ENCODE measurements at places on chromosomes 2 and 18.

DNA sequence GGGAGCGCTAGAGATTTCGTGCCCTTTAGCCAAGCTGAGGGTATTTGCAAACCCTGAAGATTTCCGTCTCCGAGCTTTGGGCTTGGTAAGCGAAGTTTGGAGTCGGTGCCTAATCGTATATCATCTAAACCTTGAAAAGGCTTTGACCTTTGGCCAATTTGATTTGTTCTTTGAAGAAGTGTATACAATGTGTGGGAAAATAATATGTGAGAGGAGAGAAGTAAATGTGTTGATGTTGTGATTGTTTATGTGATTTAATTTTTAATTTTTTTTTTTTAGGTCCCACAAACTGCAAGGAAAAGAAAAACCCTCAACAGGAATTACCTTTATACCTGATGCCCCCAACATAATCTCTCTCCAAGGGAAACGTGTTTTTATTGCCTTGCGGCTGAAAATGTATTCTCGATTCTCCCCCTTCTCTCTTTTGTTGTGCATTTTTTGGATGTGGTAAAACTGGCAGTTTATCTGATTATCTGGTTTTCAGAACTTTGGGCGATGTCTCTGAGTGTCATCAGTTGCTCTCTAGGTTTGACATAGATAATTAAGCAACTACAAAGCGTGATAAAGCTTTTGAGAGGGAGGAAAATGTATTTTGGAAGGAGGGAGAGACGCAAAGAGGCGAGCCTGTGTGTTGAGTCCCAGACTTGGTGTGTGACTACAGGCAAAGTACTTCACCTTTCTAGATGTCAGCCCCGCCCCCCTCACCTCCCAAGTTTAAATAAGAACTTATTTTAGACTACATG, 912 bp upstream of the FBXO11 start:
- DNase-seq: peak; percentile 57

DNA sequence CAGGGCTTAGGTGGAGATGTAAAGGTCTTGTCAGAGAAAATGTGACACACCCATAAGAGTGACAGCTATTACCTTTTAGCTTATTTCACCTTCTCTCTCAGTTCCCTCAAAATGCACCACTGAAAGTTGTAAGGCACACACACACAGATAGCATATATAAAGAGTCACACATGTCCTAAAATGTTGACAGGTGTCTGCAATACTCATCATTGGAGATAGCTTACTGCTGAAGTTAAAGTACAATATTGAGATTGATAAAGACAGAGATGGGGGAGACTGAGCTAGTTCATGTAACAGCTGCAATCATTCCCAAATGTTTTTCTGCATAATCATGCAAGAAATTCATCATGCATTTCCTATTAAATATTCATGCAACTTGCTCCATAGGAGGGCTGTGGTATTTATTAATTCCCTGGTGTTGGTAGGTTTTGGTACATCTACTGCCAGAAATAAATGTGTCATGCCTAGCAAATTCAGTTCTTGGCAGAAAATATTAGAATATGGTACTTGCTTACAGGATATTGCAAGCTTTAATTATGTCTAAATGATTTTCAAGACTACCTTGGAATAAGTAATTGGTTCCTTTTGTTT, 118.8 kb upstream of the RBMS1 start:
- DNase-seq: no peak

DNA sequence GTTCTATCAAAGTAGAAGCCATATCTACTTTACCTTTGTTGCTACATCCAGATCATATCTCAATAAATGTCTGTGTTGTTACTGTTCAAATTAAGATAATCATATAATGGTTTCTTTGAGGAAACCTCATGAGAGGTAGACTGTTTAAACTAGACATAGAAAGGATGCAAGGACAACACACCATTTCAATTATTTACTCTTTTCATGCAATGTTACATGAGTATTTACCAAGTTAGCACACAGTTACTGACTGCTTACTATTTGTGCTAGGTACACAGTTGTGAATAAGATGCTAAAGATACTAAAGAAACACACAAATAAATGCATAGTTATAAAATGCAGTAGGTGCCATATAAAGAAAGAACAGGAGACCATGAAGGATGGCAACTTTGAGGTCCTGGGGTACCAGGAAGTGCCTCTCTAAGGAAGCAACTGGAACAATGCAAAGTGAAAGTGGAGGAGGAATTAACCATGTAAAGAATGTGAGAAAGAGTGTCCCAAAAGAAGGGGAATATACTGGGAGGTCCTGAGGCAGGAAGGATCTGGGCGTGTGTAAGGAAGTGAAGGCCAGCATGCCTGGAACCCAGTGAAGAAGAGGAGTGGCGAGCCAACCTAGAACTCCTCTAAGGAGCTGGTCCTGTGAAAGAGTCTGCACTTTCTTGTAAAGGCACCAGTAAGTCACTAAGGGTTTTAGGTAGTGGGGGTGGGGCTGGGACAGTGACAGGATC, 39.4 kb downstream of the RBMS1 start:
- DNase-seq: no peak

GRCh38 chr2:35530615-35531135, 824.9 kb upstream of the CRIM1 start:
- no peak for DNase-seq

- DNase-seq: no peak
Observed at GRCh38 chr2:238424313-238424700, 2.4 kb upstream of the ASB1 start.

GRCh38 chr18:47912794-47913585, 17.5 kb downstream of the SMAD2 start:
- DNase-seq: no peak

- no peak for DNase-seq
Observed at GRCh38 chr2:47069628-47070154, 85.4 kb downstream of the STPG4 start.

GRCh38 chr2:222355860-222356259, 57.1 kb upstream of the PAX3 start:
- peak; percentile 57 for DNase-seq

DNA sequence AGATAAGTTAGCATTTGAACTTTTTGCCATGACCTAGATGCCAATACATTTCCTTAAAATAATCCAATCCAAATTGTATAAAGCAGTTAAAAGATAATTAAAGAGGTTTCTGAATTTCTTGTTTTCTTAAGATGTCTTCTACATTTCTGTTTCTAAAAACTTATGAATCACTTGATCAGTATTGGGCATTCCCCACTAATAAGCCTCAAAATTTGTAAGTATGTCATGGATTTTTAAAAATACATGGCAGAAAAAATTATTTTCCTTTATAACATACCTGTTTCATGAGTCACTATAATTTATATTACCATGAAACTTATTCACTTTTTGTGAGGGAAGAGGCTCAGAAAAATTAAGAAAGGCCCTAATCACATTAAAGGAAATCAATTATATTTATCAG, 90.3 kb upstream of the TFPI start:
- no peak for DNase-seq

DNA sequence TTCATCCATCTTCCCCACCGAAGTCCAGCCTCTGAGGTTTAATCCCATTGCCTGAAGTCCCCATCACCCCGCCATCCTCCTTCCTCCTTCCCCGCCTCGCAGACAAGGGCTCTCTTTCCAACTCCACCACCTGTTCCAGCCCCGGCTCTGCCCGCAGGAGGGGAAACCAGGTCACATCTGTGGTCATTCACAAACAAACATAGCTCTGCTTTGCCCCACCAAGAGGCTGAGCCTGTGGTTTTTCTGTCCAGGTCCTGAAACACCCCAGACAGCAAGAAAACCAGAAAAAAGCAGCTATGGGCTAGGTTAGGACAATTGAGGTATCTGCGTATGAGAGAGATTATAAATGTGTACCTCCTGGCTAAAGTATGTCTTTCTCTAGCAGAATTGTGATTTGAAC, 144.7 kb downstream of the GLI2 start:
- no peak for DNase-seq

DNA sequence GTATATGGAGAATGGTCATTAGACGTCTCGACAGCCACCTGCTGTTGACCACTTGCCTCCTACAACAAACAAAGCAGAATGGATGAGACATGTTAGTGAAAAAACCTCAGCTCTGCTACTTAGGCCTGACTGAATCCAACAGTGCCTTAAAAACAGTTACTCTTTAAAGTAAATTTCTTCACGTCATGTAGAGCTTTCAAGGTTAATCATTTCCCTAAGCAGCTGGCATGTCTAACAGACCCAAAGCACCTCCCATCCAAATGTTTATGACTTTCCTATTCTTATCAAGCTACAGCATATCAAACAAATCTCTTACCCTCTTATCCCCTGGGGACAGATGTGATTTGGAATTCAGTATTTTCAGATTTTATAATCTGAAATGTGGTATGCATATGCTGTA, 75.6 kb upstream of the ITGB6 start:
- DNase-seq: no peak

DNA sequence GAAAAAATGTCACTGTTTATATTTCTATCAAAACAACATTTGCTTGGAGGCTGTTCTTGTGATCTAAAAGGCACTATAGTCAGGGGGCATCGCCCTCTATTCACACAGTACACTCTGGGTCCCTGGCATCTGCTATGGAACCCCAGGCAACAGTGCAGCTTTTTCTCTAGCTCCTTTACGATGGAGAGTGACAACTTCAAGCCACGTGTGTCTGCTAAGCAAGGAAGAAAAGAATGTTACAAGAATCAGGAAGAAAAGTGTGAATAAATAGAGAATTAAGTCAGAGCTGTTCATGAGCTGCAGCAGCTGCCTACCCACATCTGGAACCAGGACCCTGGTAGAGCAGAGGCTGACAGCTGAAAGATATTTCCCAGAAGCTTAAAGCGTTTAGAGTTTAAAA, 11.2 kb downstream of the RND3 start:
- no peak for DNase-seq

GRCh38 chr18:76212960-76213359, 282.1 kb downstream of the ZNF516 start:
- no peak for DNase-seq
